ENCODE measurements at places on chromosomes 6 and 20.

DNA sequence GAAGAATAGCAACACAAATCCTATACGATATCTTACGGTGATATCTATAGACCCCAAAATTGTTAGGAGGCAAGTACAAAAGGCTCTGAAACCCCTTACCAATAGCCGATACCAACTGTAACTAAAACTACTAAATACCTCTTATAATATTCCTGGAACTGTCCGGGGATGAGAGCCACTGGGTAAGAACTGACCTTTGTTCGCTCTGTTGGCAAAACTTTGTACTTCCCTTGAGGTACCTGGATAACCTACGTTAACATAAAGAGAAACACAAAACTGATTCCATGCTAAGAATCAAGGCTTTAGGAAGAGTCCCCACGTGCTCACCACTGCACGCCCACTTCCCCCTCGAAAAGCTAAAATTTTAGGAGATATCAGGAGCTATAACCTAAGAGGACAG lies 9.7 kb downstream of the PHF10 start:
- no peak for DNase-seq

DNA sequence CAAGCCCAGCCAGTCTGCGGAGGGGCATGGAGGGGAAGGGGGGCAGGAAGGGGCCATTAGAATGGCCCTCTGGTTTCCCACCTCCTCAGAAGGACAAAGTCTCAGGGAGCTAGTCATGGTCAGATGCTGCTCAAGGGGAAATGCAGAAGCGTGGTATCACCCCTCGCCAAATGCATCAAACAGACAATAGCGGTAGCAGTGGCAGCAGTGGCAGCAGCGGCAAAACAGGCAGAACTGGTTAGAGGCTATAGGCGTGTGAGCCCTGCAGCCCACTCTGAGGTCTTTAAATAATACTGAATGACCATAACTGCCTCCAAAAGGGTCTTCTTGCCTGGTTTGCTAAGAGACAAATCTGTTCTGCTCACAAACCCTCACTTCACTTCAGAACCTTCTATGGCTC lies 186.7 kb downstream of the TFAP2C start:
- no peak for DNase-seq

- no peak for DNase-seq
Measured at GRCh38 chr6:139695361-139695760, 320.9 kb upstream of the CITED2 start.

DNA sequence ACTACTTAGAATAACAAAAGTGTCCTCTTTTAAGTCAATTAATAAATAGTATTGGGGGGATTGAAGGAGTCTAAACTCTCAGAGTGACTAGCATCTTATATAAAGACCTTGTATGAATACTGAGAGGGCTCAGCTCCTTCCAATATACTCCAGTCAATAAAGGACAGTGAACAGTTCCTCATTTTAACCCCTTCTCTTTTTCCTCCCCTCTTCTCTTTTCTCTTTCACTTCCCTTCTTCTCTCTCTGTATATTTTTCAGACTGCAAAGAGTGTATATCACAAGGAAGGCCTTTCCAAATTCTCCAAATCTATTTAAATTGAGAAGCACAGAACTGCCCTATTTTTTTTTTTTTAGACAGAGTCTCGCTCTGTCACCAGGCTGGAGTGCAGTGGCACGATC lies 99.5 kb downstream of the CD164 start:
- DNase-seq, result no peak

DNA sequence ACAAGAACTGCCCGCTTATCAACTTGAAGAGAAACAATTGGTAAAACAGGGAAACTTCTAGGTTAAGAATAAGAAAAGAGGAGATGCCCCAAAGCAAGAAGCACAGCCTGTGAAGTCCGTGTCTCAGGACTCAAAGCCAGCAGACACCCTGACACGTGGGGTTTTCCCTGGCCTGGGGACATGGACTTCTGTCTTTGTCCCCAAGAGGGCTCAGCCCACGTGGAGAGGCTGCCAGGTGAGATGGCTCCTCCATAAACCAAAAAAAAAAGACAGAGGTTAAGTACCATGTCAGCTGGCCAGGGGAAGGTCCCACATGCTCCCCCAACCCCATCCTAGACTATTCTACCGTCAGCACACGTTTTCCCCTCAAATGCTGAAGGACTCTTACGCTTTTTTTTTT lies 9.9 kb downstream of the SERPINB6 start:
- DNase-seq, result no peak

DNA sequence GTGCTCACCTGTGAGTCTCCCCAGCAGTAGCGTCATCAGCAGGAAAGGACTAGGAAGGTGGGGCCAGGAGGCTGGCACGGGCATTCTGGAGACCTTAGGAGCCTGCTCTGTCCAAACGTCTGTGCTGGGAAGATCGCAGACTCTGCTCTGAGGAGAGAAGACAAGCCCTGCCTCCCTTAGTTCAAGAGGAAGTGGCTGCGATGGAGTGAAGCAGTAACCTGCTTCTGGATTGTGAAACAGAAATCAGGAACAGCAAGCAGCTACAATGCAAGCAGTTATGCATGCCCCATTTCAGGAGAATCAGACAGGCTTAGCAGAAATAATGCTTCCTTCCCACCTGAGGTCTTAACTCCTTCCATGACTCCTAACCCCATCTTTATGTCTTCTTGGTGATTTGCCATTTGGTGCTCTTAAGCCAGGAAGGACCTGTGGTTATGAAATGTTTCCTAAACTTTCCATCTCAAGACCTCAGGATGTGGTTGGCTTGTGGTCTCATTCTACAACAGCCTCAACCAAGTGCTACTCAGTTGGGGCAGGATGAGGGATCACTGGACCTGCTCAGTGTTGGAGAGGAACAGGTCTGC lies at the start of gene SIRPB1:
TSS of gene SIRPB1 (minus strand) at position 149 of the 584 bp plus-strand sequence. CDS start at position 84, 65 bp downstream.
- no peak for DNase-seq

DNA sequence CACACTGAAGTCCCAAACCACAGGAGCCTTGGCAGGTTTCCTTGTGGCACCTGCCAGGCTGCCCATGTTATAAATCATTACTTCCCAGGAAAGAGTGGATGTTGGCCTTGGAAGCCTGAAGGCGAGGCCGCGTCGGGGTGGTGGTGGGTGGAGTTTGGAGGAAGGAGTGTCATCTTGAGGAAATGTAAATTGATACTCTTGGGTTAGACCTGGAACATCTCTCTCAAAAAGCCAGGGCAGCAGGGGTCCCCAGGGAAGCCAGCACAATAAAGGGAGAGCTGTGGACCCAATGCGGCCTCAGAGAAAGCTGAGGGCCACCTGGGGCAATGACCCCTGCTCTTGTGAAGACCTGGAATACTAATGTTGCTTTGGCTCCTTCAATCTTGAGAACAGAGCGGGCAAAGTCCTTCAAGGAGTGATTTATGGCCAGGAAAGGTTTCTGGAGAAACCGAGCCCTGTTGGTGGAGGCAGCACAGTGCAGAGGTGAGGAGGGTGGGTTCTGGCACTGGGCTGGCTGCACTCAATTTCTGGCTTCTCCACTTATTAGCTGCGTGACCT lies 26.3 kb upstream of the TRAF3IP2 start:
- DNase-seq, result no peak

- no peak for DNase-seq
Measured at GRCh38 chr6:13398069-13398381, 69.7 kb upstream of the TBC1D7 start.

GRCh38 chr20:32565735-32566032 lies 19.4 kb downstream of the NOL4L start:
- DNase-seq, result no peak

- DNase-seq, result no peak
Measured at GRCh38 chr6:95768539-95768938, 191.2 kb downstream of the MANEA start.

DNA sequence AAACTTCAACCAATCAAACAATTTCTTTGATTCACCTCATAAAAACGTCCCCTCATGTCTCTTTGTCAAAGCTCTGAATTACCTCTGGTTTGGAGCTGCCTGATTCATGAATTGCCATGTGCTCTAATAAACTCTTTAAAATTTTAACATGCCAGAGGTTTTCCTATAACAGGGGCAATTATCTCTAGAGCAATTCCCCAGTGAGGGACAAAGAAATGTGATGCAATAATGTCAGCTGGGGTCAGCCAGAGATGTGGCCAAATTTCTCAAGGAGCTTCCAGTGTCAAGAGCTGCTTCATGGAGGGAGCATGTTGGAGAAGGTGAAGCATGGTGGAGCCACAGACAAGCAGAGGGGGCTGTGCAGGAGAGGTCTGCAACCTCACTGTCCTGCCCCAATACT lies 38.7 kb upstream of the RFPL4B start:
- no peak for DNase-seq

DNA sequence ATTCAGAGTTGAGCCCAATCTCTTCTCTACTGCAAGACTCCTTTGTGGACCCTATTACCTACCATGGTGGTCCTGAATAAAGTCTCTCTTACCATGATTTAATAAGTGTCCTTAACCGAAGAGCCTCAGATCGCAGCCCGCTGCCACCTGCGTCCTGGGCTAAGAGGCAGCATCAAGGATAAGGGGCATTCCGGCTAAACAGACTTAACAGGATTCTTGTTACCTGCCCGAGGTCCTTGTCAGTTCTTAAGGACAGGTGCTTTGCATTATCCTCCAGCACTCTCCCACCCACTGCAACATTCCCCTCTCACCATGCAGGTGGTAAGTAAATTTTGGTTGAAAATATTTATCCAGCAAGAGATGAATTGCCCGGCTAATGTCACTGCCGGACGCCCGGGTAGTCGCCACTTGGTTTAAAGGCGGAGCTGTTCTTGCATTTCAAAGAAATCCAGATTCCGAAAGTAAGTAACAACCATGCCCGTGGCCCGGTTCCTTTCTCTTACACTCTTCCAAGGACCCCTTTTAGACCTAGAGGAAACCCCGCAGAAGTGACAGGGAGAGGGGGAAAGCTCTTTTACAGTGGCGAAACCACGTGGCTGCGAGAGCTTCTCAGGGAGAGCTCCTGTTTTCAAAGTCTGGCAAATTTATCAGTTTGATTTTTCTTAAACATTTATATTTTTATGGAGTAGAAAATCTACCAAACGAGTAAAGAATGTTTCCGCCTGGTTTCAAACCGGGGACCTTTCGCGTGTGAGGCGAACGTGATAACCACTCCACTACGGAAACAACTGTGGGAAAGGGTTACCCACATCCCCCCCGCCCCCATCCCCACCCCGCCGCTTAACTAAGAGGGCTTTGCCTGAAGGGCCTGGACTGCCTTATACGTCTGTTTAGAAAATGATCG lies 41.9 kb upstream of the PRSS16 start:
- no peak for DNase-seq

DNA sequence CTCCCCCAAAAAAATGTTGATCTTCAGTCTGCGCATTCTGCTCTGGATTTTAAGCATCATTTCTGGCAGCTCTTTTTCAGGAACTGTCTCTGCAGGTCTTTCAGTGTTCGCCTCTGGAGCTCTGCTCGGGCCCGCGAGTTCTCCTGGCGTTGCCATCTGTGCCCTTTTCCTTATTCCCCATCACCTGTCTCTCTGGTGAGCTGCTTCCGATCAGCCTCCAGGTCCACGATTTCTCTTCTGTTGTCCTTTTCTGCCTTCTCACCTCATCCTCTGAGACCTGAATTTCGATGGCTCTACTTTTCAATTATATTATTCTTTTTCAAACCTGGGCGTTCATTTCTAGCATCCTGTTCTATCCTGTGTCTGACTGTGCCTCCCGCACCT lies 590 bp upstream of the MAP1LC3A start:
- no peak for DNase-seq

- no peak for DNase-seq
Measured at GRCh38 chr6:8825726-8826125, 390.4 kb upstream of the SLC35B3 start.

GRCh38 chr6:81293896-81294295 lies 458.6 kb downstream of the TENT5A start:
- no peak for DNase-seq

DNA sequence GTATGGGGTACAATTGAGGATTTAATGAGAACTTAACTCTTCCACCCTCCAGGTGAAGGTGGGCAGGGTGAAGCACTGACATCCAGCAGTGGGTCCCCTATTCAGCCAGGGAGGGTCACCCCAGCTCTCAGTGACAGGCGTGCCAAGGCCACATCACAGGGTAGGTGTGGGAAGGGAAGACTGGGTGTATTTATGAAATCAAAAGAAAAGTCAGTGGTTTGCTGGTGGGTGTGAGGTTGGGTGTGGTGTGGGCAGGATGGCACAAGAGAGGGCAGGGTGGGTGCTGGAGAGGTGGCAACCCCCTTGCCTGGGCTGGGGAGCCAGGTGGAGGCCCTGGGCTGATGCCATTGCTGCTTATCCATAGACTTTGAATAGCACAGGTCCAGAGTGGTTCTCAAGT lies 16.6 kb downstream of the SYNDIG1 start:
- no peak for DNase-seq

- no peak for DNase-seq
Measured at GRCh38 chr6:36241728-36242127, 28.1 kb upstream of the PNPLA1 start.

DNA sequence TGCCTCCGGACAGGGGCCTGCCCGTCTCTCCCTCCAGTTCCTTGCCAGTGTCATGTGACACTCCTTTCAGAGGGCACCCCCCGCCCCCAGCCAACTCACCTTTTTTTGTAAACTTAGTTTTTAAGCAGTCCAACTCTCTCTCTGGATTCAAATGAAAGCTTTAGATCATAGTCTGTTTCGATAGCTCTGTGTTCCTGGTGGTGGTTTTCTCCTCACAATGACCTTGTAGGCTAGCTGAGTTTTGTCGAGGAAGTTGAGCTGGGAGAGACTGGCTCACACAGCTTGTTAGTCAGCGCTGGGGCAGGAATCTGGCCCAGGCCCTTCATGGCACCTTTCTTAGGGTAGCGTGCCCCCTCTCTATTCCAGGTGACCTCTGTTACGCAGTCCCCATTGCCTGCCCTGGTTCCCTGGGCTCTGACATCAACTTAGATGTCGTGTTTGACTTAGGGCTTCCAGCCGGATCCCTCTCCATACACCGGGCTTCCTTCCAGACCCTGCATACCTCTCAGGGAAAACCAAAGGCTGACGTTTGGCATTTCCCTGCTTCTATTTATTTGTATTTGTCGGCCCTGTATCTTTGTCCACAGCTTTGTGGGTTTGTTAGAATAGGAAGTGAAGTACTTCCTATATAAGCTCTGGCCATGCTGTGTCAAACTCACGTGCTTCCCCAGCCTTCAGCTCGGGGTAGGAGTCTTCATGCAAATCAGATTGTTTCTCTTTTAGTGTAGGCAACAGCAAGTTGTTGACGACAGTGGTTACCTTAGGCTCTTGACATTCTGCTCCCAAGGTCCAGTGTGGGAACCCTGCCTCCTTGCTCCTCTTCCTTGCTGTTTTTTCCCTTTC lies 12.7 kb downstream of the IGF2R start:
- DNase-seq, result peak; percentile 21

GRCh38 chr6:52536424-52536916 lies 40.4 kb downstream of the TRAM2 start:
- no peak for DNase-seq

DNA sequence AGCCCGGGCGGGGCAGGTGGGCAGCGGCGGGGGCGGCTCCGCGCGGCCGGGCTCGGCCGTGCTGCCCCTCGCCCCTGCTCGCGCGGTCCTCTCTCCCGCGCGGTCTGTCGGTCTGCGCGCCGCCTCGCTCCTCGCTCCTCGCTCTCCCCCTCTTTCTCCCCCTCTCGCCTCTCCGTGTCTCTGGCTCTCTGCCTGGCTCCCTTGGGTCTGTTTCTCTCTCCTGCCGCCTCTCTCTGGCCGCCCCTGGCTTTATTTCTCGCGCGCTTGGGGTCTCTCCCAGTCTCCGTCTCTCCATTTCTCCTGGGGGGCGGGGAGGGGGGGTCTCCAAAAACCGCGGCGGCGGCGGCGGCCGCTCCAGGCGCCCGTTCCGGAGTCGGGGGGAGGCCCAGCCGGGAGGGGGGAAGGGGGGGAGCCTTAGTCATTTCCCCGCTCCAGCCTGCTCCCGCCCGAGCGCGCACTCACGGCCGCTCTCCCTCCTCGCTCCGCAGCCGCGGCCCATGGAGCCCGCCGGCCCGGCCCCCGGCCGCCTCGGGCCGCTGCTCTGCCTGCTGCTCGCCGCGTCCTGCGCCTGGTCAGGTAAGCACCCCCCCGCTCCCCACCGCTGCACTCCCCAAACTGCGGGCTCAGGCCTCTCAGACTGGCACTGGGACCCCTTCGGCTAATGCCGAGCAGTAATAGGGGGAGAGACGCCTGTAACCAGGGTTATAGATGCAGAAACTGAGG lies at the start of gene SIRPA:
TSS of gene SIRPA (plus strand) at position 457 of the 723 bp plus-strand sequence. CDS start at position 498, 41 bp downstream.
- DNase-seq, result no peak
